HuH-7 (cell line): ENCODE measurements at places on chromosomes 3 and 15.
A peak's percentile ranks its signal among the peaks of the same experiment; 100 is the strongest.

DNA sequence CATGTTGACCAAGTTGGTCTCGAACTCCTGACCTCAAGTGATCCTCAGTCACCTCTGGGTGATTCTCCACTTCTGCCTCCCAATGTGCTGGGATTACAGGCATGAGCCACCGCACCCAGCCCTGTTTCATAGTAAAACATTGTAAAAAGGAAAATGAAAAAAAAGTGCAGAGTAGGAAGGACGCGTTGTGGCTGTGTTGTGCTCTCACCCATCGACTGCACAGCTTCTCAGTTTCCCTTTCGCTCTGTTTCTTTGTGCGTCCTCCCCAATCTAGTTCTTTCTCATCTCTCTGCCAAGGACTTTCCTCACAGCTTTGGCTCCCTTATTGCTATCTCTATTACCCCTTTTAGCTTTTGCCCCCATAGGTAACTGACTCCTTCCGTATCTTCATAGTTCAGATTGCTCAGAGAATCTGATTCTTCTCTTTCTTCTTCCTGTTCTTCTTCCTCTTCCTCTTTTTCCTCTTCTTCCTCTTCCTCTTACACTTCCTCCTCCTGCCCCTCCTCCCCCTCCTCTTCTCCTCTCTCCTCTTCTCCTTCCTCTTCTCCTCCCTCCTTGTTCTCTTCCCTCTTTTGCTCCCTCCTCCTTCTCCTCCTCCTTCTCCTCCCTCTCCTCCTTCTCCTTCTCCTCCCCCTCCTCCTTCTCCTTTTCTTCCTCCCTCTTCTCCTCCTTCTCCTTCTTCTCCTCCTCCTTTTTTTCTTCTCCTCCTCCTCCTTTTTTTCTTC, 81.1 kb upstream of the VGLL4 start:
- no peak for DNase-seq

GRCh38 chr3:183555541-183556081, at the start of gene KLHL6:
KLHL6 (minus strand) TSS chr3:183555706; CDS start chr3:183555653, 53 bp downstream.
- DNase-seq, result no peak

DNA sequence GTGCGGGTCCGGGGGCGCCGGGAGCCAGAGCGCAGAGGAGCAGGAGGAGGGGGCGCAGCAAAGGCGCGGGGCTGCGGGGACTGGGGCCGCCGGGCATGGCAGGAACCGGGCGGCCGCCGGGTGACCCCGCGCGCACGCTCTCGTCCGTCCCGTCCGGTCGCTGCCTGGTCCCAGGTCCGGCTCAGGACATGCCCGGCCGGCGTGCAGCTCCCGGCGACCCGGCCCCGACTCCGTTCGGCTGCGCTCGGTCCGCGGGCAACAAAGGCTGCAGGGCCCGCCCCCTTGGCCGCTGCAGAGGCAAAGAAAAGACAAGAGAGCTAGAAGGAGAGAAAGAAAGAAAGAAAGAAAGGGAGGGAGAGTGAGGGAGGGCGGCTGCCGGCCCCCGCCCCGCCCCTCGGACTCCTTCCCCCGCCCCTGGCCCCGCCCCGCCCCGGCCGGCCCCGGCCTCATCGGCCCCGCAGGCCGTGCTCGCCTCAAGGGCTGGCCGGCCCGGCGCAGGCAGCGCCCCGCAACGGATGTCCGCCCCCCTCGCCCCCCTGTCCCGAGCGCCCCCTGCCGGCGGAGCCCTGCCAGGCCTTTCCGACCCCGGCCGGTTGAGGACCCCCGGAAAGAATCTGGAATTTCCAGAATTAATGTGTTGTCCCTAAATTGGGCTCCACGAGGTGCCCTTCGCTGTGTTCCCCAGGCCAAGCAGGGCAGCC, at the start of gene ADAMTS7:
TSS of gene ADAMTS7 (minus strand) at position 341 of the 701 bp plus-strand sequence. CDS start at position 97, 244 bp downstream.
- DNase-seq, result peak; percentile 96

- DNase-seq, result no peak
Measured at GRCh38 chr3:133703915-133704314, 42.2 kb upstream of the TOPBP1 start.

DNA sequence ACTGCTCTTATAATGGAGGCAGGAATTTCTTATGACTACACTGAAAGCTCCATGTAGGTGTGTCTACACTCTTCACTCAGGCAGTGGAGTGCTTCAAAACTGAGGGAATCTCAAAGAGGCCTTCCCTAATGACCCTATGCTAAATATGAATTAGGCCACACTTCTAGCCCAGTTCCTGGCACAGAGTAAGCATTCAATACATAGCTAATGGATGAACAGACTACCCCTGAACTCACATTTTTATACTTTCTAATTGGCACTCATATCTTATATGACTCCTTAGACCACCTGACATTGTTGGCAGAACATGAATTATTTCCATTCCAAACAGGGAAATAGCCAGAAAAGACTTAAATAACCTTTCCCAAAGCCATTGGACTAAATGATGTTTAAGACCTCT, 3.4 kb downstream of the RARRES1 start:
- DNase-seq, result no peak

GRCh38 chr3:100352296-100353231, 18.0 kb downstream of the NIT2 start:
- no peak for DNase-seq

DNA sequence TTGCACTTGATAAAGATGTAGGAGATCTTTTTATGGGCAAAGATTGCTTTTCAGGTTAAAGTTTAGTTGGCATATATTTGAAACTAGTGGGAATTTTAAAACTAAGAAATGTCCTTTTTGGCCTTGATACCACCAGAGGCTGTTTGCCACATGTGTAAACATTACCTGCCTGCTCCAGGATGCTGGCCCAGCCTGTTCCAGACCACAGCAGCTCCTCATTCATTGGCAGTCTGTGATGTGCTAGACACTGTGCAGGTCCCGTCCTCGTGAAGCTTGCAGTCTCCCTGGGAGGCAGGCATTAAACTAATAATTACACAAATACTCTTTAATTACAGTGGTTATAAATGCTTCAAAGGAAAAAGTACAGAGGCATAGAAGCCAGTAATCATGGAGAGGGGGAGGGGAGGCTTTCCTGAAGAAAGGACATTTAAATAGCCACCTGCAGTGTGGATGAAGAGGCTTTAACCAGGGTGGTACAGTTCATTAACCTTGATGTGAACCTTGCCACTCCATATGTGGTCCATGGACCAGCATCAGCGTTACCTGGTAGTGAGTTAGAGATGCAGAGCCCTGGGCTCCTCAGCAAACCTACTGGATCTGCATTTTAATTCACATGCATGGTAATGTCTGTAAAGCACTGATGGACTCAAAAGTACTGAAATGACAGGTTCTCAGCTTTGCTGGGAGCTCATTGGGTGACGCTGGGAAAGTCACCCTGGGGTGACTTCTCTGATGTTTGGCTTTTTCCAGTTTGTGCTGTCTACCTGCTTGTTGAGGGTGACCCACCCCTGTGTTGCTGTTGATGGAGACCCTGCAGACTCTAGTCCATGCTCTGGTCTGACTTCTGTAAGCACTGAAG, 5.3 kb downstream of the ZNF710 start:
- no peak for DNase-seq

GRCh38 chr3:52041118-52041731, 15.1 kb downstream of the DUSP7 start:
- DNase-seq, result no peak

GRCh38 chr15:95291898-95292472, 1038.5 kb upstream of the NR2F2 start:
- DNase-seq, result peak; percentile 25

DNA sequence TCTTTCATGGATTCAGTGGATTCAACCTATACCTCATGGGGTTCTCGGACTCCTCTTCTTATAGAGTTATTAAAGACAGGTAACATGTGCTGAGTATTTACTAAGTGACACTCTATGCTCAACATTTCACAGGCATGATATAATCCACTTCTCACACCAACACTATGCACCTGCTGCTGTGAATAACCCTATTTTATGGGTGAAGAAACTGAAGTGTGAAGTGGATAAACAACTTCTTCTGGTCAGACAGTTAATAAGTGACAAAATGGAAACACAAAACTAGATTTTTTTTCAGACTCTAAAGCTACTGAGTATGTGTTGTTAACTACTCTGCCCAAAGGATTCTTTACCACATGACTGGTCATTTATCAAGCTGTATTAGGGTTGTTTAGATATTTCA, 403.5 kb downstream of the DIPK2A start:
- no peak for DNase-seq

- no peak for DNase-seq
Measured at GRCh38 chr15:34855893-34856292, 60.5 kb upstream of the ACTC1 start.

GRCh38 chr15:93088981-93089726, at the start of gene RGMA:
RGMA (minus strand) TSS chr15:93089211; CDS start chr15:93088932, 279 bp downstream.
- no peak for DNase-seq

- no peak for DNase-seq
Measured at GRCh38 chr15:85980946-85981345, 98.7 kb upstream of the AGBL1 start.

DNA sequence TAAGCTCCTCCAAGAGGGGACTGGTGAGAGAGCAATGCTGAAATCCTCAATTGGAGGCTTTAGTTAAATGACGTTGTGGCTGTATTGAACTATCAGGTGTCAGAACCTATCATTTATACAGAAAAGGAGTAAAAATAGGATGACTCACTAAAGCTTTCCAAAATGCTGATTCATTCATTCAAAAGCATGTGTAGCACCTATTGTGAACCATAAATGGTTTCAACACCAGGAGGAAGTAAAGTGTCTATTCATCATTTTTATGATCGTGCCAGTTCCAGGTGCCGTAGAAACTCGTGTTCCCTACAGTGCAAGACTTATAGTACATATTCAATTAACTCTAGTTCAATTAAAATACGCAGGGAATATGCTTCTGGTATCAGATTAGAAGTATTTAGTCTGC, 66.5 kb upstream of the ARRDC4 start:
- DNase-seq, result no peak

- DNase-seq, result no peak
Measured at GRCh38 chr15:66908744-66909095, 156.7 kb upstream of the SMAD3 start.

DNA sequence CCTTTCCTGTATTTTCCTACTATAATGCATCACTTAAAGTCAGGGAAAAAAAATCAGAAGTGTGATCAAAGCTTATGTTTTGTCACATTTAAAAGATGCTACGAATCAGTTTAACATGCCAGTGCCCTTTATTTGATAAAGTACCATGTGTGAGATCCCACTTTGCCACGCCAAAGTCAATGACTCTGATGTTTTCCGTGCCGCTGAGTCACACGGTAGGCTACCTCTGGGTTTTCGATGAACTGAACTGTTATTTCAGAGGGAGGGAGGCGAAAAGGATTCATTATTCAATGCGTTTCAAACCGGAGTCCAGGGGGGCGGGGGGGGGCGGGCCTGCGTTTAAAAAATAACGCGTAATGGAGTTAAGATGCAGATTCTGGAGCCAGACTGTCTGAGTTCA, 203.0 kb downstream of the ABHD5 start:
- DNase-seq, result no peak

- no peak for DNase-seq
Measured at GRCh38 chr15:22956978-22957260, 23.2 kb downstream of the CYFIP1 start.

GRCh38 chr3:15405448-15406050, 21.8 kb downstream of the METTL6 start:
- peak; percentile 46 for DNase-seq

DNA sequence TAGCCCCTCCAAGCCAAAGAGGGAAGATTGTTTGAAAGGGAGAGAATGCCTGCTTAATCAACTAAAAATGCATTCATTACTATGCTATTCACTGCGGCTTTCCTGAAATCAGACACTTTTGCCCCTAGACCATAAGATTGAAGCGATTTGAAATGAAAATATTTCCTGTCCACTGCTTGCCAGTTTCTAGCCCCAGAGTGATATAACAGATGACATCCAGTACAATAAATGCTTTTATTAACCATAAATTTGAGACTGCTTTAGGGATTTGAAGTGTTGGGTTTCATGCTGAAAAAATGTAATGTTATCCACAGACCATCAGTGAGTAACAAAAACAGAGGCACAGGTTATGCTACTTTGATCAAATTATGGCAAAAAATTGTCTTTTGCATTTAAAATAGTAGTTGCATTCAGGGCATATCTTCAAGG, 14.1 kb downstream of the IL17RD start:
- no peak for DNase-seq

- no peak for DNase-seq
Measured at GRCh38 chr3:146156666-146157314, 4.2 kb downstream of the PLOD2 start.

GRCh38 chr15:73560501-73561117, 72.6 kb downstream of the NPTN start:
- DNase-seq, result peak; percentile 12

DNA sequence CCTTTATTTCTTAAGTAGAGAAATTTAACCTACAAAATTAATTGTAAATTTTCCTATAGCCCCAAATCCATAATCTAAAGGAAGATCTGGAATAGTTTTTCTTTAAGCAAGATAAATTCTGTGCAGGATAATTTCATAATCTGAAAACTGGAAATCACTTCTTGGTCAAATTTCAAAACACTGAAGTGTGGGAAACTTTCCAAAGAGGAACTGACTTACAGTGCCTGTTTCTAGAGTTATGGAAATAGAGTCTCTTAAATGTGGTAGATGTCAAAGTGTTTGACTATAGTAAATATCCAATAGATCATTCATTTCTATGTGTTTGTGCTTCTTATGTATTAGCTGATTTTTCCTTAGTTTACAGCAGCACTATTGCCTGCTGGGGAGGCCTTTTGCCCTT, 1.6 kb upstream of the P2RY13 start:
- no peak for DNase-seq

- no peak for DNase-seq
Measured at GRCh38 chr3:41652931-41653330, 309.0 kb downstream of the ULK4 start.

DNA sequence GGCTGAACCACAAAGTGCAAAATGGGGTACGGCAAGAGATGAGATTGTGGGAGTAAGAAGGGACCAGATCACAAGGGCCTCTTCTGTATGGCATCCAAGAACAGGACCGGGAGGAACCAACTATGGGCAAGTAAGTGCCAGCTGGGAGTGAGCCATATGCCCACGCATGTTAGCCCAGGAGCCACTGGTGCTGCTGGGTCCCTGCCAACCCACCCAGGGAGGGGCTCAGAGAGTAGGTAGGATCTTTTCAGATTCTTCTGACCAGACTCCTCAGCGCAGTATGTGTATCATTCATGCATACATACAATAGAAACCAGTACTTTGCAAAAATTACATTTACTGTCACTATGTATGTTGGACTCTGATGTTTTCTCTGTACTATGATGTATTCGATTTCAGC, 54.0 kb downstream of the RAB11A start:
- DNase-seq, result no peak

GRCh38 chr3:99570061-99570460, 68.3 kb upstream of the COL8A1 start:
- no peak for DNase-seq
